Activated T-cell treated with anti-CD3 and anti-CD28 coated beads for 24 hours (primary cell): ENCODE measurements at places on chromosomes 4 and X.
A peak's percentile ranks its signal among the peaks of the same experiment; 100 is the strongest.

GRCh38 chrX:118565853-118566252, 70.2 kb downstream of the DOCK11 start:
- no peak for DNase-seq

GRCh38 chr4:153465140-153465539, 1.0 kb upstream of the TMEM131L start:
- no peak for DNase-seq

DNA sequence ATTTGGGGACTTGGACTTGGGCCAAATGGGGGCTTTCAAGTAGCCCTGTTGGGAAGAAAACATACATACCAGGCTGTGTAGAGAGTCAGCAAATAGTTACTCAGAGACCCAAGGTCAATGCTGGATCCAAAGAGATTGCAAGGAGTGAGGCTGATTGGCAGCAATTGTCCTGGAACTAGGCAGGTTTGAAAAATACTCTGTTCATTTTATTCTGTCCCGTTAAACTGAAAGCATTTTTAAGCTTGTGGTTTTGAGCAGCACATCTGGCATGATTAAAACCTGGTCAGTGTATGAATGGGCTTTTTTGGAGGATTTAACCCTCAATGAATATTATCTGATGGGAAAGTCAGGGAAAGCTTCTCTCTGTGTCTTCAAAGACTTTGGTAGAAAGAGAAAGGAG, 294.3 kb upstream of the BOD1L1 start:
- DNase-seq = no peak

DNA sequence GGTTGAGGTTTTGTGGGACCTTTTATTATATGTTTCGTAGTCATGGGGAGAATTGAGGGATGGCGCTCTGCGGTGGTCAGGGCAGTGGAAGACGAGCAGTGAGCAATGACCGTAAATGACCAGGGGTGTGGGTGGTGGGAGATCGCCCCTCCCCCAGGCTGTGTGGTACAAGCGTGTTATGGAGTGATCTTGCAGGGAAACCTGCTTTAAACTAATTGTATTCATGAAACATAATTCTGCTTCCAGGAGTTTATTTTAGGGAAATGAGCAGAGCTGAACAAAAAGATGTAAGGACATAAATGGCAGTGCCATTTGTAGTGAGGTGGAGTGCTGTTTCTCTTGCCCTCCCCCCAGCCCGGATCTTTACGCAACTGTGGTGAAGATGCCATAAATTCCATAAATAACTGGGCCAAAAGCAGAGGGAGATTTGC, 20.2 kb downstream of the GYG2 start:
- no peak for DNase-seq

GRCh38 chr4:9904976-9905587, 116.2 kb downstream of the SLC2A9 start:
- no peak for DNase-seq

DNA sequence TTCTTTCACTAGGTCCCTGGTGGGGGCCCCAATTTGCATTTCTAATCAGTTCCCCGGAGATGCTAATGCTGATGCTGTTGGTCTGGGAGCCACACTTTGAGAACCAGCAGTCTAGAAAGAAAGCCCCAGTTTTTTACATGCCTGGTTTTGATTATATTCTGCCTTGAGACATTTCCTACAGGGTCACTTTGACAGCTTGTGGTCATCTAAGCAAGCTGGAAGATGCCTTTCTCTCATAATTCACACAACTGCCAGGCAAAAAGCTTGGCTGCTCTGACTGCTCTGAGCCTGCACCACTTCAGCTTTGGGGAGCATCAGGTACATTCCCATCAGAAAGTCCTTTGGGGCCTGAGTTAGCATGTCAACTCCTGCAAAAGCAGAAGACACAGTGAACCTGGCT, 5.9 kb upstream of the PLAC1 start:
- no peak for DNase-seq

DNA sequence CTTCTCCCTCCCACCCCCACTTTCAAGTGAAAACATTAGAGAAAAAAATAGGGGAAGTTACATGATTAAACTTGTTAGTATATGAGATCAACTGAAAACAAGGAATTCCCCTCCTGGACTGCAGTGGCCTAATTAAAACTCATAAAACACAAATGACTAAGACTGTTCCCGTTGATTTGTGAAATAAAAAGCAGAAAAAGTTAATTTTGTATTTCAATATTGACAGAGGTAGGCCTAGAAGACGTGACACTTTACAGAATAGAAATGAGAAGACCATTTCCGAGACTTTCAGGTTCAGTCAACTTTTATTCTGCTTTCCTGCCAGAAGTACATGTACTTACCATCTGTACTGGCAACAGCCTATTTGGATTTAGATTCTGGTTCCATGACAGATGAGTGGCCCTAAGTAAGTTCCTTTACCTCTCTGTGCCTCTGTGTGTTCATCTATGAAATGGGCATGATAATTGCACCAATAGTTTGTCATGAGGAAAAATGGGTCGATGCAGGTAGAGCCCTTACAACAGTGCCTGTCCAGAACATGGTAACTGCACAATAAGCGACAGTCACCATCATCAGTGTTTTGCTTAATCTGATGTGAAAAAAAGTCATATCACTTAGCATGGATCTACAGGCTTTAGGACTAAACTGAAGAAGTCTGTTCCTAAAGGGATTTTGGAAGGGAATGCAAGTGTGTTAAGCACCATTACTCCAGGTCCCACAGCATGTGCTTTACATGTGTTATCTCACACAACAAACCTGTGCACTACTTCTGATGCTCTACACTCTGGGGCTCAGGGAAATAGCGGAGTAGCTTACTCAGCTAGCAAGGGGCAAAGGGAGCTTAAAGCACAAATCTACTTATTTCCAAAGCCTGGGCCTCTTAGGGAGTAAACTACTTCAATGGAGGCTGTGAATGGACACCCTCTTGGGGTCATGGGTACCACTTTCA, 562.3 kb upstream of the DIPK2B start:
- DNase-seq = no peak

GRCh38 chrX:134599184-134599914, 58.9 kb downstream of the PLAC1 start:
- DNase-seq = peak; percentile 12

DNA sequence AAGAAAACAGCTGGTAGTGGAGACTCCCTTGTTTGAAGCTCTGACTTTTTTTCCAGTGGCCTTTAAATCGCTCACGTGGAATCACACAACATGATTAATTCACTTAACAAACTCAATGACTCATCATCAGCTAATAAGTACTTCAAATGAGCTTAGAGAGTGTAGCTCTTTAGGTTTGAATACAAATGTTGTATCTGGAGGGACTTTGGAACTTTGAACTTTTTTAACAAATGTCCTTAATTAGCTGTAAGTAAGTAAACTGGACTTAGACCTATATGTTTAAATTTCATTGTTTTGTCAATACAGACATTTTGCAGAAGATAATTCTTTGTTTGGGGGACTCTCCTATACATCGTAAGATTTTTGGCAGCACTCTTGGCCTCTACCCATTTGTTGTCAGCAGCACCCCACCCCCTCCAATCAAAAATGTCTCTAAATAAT, 581.1 kb downstream of the SPRY1 start:
- no peak for DNase-seq

DNA sequence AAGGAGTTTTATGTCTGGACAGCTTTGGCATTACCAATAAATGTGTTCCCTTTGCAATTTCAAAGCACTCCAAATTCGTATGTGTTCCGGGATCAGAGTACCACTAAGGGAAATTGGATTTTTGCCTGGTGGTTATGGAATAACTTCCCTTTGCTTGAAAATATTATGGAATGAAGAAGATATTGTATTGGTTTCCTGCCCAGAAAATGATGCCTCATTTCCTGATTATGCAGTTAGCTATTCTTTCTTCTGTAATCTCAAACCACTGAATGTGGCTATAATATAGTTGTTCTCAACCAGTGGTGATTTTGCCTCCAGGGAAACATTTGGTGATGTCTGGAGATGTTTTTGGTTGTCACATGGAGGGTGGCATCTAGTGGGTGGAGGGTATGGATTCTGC, 142.9 kb downstream of the PCDH7 start:
- no peak for DNase-seq

DNA sequence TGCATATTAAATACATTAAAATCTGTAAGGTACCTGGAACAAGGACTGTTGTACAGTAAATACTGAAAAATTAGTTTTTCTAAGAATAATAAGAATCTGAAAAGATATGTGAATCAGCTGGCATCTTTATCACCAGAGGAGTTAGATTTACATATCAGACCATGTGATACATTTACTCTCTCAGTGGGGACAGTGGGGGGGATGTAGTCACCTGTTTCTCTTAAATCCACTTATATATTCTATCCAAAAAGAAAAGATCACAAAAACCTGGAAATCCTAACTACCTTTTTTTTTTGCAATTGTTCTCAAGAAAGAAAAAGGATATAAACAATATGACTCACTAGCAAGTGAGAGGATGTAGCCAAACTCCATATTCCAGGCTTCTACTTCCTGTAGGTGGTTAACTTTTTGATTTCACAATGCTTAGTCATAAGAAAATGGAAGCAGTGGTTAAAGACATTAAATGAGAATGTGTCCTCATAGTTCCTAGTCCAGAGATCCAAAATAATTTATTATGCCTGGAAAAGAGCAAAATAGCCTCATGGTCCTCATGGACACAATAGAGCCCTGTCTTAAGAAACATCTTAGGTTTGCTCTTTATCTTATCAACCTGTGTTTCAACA, 22.5 kb upstream of the MYOZ2 start:
- no peak for DNase-seq

- no peak for DNase-seq
Observed at GRCh38 chr4:187317799-187318198, 594.1 kb upstream of the FAT1 start.

- no peak for DNase-seq
Observed at GRCh38 chrX:130628516-130628915, 226.7 kb downstream of the RBMX2 start.

GRCh38 chr4:106718548-106718947, 317.6 kb downstream of the DKK2 start:
- no peak for DNase-seq

- no peak for DNase-seq
Observed at GRCh38 chr4:139144161-139144859, 32.7 kb downstream of the ELF2 start.

- no peak for DNase-seq
Observed at GRCh38 chr4:96205143-96205936, 365.4 kb downstream of the PDHA2 start.

DNA sequence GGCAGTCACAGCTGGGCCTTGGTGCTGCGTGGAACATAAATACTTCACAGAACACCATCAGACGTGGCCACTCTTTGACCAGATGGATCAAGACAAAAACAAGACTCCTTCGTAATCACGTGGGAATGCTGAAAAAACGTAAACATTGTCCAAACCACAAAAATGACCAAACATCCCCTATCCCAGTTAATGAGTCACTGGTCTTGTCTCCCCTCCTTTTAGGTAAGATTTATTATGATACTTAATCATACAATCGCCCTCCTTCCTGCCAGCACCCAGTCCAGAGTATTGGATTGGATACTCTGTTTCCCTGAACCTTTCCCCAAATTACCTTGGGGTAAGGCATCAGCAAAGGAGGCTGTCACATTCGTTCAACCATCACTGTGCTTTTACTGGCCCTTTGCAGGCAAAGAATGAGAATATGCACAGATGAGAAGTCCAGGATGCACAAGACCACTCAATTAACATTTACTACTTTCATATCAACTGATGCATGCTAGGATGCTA, 601 bp upstream of the TCEANC start:
- DNase-seq = no peak

DNA sequence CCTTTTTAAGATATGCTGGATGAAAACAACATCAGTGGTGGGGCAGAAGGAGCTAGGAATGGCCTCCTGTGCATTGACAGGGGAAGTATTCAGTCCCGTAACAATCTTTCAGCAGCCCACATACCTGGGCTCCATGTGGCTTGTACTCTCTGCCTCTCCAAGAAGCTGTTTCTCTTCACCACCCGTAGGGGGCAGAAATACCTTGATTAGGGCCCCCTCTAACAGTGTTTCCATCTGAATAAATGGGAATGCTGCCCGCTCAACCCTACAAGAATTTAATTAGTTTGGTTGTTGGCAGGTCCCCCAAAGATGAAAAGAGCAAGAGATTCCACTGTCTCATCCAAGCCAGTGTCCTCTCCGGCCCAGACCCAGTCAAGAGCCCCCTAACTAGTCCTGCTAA, 155.2 kb downstream of the SMIM20 start:
- no peak for DNase-seq

DNA sequence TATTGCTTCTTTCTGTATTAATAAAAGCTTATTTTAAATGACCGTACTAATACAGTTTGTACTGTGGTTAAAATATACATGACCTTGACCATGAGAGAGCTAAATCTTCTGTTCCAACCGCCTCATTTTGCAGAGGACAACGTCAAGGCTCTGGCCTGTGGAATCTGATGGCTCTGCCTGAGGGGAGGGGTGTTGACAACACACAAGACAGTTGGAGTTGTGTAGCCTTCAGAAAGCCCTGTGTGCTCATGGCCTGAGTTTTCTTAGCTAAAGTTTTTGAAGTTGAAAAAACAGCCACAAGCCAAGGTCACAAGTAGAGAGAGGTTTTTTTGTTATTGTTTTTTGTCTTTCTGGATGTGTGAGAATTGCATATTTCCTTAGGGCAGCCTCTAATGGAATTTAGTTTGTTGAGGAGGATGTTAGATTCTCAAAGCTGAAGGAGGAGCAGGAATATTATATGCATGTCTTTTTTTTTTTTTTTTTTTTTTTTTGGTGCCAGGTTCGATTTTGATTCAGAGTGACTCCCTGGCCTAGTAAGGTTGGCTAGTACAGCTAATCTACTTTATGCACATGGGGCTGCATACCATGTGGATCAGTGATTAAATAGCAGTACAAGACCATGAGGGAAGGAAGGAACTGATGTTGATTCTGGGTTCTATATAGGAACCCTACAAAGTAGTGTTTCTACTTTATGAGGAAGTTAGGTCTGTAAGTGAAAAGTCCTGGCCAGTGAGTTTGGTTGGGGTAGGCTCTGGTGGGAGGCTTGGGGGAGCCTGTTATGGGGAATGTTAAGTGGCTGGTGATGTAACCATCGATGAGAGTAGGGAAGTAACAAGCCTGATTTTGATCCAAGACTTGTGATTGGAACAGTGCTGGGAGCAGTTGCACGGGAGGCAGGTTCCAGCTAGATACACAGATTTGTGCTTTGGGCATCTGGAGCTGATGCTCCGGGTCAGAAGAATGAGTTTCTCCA, 20.3 kb downstream of the SMS start:
- DNase-seq = no peak

- no peak for DNase-seq
Observed at GRCh38 chrX:10548688-10549087, 71.7 kb downstream of the MID1 start.

- no peak for DNase-seq
Observed at GRCh38 chr4:184357772-184358171, 116.6 kb downstream of the IRF2 start.
